ENCODE measurements at places on chromosomes 6 and 20.

GRCh38 chr20:37567671-37568588, 40.3 kb upstream of the BLCAP start:
- DNase-seq, result peak; percentile 52

GRCh38 chr6:11094411-11094851, 797 bp downstream of the SMIM13 start:
- DNase-seq, result peak; percentile 11

DNA sequence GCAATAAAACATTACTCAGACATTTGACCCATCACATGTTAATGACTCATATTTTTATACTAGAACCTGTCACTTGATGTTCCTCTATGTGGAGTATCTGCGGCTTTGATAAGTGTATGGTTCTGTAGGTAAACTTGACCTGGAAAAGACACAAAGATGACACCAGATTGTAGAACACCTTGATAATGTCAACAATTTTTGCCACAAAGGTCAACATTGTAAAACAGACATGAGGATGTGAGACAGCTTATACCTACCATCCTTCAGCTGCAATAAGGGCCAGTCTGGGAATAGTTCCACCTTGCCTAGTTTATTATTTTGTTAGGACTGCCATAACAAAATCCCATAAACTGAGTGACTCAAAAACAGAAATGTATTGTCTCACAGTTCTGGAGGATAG, 202.4 kb downstream of the LMBRD1 start:
- no peak for DNase-seq

GRCh38 chr6:19465760-19466159, 371.4 kb upstream of the ID4 start:
- peak; percentile 52 for DNase-seq

GRCh38 chr6:143845033-143845432, 1.9 kb downstream of the LTV1 start:
- no peak for DNase-seq

DNA sequence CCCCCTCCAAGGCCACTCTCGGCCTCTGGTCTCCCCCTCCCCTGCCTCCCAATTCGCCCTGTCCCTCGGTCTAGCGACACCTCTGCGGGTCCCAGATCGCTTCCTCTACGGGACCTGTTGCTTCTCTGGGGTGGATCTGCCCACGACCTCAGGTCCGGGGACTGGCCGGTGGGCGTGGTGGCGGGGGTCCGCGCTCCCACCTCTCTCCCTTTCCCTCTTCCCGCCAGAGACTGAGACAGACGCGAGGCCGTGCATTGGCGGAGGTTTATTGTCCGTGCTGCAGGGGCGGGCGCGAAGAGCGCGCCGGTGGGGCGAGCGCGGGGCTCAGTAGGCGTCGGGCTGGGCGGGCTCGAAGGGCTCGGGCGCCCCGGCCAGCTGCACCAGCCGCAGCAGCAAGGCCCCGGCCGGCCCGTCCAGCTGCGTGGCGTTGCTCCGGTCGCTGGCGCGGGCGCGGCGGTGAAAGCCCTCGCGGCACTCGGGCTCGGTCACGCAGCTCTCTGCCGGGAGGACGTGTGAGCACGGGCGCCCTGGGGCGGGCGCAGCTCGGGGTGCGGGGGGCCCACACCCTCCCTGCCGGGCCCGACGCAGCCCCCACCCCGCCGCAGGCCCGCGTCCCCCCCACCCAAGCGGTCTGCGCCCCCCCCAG, 2.1 kb downstream of the AVP start:
- DNase-seq, result no peak

GRCh38 chr6:87741001-87741650, 39.1 kb upstream of the AKIRIN2 start:
- DNase-seq, result no peak

DNA sequence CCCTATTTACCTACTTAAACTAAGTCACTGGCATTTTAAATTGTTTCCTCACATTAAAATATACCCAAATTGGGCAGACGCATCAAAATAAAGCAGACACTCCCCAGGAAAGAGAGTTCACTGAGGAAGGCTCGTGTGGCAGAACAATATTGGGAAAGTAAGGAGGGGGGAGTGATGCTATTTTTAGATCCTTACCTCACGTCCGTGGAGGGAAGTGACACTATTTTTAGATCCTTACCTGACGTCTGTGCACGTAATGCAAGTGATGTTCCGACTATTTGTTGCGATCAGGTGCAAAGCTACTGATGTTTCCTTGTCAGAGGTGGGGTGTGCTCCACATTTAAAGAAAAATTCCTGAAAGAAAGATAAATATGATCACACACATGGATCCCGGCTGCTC, 699.2 kb upstream of the AGPAT4 start:
- no peak for DNase-seq

- no peak for DNase-seq
Observed at GRCh38 chr6:134546962-134547645, 229.2 kb upstream of the SGK1 start.

DNA sequence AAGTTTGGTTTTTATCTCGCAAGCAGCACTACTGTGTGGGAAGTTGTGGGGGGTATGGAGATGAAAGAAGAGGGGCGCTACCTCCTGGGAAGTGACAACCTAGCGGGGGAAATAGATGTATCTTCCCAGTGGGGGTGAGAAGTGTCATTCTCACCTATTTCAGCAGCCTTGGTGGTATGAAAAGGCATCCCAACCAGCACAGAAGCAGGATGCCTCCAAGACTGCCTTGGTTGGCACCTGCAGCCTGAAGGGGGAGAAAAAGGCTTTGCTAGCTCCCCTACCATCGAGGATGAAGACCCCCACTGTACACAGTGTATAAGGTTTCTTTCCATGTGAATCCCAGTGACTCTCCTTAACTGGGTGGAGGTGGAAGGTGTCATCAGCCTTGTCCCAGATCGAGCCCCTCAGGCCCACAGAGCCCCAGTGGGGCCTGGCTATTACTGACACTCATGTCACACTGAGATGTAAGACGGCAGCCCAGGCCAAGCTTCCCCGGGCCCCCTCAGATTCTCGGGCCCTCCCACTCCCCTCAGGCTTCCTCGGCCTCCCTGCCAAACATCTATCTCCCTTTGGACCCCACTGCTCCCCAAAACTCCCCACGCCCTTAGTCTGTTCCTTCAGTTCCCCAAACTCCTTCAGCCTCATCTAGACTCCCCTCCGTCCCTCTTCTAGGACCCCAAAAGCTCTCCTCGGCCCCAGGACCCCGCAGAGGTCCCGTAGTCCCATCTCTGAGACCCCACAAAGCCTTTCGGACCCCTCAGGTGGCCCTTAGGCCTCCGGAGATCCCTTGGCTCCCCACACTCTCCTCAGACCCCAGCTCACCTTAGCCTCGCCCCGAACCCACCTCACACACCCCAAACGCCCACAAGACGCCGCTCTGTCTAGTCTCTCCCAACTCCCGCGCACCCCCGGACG, 688 bp downstream of the COMMD7 start:
- no peak for DNase-seq

- DNase-seq, result peak; percentile 88
Observed at GRCh38 chr20:19784511-19785172, 26.6 kb downstream of the RIN2 start.

DNA sequence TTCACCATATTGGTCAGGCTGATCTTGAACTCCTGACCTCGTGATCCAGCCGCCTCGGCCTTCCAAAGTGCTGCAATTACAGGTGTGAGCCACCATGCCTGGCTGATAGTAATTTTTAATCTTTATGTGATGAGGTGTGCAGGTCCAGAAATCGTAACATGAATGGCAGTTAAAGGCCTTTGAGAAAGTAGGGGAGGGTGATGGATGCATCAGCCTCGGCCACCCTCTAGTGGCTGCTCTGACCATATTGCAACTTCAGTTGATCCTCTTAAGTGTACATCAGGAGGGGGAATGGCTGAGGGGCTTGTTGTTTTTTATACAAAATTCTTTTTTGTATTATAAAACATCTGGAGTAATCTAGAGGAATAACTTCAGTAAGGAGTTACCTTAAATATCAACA, 193.0 kb downstream of the ZFAND3 start:
- DNase-seq, result no peak

- no peak for DNase-seq
Observed at GRCh38 chr6:155504848-155505607, 49.4 kb upstream of the NOX3 start.

GRCh38 chr6:141744194-141744925, 388.4 kb upstream of the GJE1 start:
- no peak for DNase-seq

DNA sequence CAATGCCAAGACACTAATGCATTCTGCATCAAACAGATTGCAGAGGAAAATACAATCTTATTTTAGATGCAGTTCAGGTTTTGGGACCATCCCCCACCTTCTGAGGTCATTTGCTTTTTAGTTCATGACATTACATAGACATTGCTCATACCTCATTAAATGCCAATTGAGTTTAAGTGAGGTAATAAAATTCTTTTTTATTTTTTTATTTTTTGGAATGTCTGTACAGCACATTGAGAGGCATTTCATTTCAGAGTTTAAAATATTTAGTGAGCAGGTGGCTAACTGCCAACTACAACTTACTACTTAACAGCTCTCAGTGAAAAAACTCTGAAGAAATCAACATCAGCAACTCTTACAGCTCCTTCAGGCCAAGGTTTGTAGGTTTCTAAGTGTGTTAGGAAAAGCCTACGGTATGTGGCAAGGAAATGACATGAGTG, 482.2 kb upstream of the RNF217 start:
- no peak for DNase-seq

DNA sequence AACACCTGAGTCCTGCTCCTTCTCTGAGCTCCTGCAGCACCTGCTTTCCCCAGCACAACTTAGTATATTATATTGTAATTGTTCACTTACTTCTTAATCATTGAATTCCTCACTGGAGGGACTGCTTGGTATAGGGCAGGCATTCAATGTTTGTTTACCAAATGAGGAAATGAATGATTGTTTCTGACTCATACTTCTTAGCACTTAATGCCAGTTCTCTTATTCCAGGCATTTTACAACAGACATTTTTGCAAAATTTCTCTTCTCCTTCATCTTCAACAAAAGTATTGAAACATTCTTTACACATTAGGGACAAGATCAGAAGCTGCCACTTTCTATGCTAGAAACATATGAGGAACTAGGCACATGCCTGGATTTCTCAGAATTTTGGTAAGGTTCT, 119.4 kb downstream of the TBX18 start:
- DNase-seq, result no peak

DNA sequence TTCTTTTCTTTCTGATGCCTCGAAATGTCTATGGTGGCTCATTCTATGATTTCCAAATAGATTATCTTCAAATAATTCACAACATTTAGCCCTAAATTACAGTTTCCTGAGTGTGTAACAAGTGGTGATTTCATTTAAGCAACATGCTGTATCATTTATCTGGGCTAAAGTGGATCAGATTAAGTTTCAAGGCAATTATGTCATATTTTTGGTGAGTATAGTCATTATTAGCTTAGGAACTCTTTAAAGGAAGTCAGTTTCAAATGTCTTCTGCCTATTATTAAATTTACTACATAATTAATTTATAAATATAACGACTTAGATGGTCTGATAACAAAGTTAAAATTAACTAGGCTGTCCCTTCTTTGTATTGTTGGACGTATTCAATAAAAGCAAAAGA, 847.9 kb upstream of the FLRT3 start:
- DNase-seq, result no peak

DNA sequence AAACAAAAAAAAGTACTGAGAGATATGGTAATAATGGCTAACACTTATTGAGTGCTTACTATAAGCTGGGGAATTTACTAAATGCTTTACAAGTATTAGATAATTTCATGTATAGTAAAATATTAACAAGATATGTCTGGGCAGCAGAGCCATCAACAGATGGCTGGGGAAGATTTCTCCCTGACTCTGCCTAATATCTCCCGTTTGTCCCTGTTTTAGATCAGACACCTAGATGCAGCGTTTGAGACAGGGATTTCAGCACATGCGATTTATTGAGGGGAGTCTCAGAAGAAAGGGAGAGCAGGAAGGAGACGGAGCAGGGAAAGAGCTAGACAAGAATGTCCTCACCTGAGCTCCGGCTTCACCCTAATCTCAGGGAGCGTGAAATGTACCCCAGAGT, 36.9 kb upstream of the ADGRF1 start:
- DNase-seq, result no peak

DNA sequence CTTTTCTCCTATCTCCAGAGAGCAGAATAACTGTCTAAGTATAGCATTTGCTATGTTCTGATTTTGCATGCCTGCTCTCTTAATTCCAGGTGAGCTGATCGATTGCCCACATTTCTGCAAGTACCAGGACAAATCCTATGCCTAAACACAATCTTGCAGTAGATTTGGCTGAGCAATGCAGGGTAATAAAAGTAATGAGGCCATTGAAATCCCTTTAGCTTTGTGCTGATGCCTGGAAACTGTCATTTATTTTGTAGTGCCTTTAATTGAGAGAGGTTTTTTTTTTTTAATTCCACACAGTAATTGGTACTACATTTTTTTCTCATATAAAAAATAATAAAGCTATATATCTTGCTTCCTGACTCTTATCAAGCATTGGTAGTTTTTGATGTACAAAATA, 252.3 kb downstream of the NKAIN2 start:
- DNase-seq, result peak; percentile 48

- DNase-seq, result no peak
Observed at GRCh38 chr6:75246386-75246785, 2.8 kb upstream of the COX7A2 start.

- peak; percentile 73 for DNase-seq
Observed at GRCh38 chr6:10411971-10412460, 2.9 kb downstream of the TFAP2A start.

DNA sequence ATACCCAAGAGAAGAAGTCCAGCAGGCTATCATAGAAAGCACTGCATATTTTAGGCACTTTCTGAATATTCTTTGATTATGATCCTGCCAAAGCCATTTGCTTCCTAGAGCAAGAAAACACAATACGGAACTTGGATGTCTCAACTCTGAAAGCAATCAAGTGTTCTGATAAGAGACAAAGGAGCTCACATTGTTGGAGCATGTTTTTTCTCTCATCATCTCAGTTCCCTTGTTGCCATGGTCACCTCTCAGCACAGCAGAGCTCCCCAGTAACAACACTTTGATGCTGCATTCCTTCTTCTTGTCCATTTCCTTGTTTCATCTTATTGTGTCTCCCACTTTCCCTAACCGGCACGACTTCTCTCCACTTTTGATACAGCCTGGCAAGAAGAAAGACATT, 168.7 kb upstream of the FUT9 start:
- no peak for DNase-seq

GRCh38 chr20:9485614-9486340, 28.6 kb upstream of the LAMP5 start:
- DNase-seq, result no peak

DNA sequence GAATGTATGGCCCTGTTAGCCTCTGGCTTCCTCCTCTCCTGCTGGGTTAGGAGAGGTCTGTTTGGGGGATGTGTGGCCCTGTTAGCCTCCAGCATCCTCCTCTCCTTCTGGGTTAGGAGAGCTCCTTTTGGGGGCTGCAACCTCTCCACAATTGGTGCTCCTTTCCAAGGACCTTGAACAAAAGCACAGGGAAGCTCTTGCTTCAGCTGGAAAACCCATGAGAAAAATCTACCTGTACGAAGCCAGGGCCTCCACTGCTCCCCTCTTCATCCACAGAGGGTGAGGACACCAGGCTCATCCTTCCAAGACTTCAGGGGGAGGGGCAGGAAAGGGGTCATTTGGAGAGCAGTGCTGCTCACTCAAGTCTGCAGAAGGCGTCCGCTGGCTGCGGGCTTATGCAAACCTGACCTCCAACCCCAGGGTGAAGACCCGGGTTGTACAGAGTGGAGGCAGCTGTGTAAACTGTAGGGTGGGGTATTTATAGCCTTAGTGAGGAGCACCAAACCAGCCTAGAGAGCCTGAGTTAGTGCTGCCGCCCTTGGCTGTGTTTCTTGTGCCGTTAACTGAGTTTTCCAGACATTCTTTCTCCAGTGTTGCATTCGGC, 62.1 kb downstream of the SLC24A3 start:
- DNase-seq, result no peak

Data from NCI-H345 (cell line).